Jurkat, Clone E6-1 (cell line): ENCODE measurements at places on chromosomes 13 and 19.
A peak's percentile ranks its signal among the peaks of the same experiment; 100 is the strongest.

DNA sequence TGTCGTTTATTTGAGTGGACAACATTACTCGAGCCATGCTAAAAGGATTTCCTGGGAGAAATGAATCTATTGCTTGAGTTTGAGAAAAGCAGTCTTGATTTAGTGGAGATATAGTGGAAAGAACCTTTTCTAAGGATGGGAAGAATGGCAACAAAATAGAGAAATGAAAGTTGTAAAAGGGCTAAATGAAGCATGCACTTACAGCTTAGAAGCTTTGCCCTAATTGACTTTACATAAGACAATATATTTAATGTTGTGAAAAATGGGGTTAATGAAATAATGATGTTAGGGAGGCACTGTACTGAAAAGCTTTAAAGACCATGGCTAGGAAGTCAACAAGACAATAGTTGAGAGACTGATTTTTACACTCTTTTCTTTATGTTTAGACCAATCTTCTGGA lies 35.4 kb downstream of the SLC10A2 start:
- no peak for DNase-seq

GRCh38 chr19:4430760-4431159 lies 26.8 kb downstream of the UBXN6 start:
- no peak for DNase-seq

DNA sequence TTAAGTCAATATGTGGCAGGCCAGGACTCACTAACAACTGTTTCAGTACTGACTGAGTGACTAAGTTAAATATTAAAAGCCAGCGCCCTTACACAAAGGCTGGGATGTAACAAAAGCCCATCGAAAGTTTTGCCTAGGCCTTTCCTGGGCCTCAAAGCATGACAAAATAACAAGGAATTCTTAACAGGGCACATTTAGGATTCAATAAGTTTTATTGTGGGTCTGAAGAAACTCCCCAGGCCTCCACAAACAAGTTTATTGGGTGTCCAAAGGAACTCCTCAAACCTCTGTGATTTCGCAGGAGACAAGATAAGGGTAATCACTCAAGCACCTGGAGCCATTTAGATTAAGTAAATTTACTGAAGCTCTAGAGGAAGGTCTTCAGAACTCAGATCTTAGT lies 130.7 kb upstream of the SGCG start:
- no peak for DNase-seq

GRCh38 chr13:105821337-105821736 lies 714.1 kb downstream of the EFNB2 start:
- DNase-seq, result no peak

- DNase-seq, result no peak
Measured at GRCh38 chr13:99329477-99329876, 22.3 kb upstream of the GPR183 start.

DNA sequence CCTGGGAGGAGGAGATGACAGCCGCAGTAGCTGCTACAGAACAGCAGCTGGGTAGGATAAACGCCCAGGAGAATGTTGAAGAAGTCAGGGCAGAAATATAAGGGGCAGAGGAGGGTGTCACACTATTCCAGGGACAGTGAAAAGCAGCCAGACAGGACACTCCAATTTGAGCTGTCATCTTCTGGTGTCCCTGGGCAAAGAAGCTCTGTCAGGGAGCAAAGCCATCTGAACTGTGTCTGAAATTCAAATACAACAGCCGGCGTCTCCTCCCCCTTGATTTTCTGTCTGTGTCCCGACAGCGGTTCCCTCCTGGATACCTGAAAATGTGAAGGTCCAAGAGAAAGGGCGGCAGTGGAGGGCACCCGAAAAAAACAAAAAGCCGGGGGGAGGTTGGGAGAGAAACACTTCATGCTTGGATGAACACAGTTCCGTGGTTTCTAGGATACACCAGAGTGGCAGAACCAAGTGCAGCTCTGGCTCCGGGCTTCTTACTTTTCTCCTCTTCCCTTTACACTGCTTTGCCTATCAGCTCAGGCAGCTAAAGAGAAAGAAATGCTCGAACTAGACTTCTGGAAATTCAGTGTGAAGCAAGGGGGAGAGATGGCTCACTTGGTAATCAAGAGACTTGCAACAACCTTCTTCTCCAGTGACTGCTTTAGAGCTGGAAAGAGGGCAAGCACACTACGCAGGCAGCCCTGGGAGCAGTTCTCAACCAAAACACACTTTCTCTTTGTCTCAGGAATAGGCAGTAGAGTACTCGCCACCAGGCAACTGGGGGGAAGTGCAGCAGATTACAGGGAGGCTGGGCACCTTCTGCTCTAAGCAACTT lies 465.6 kb downstream of the ITGBL1 start:
- DNase-seq, result no peak

- no peak for DNase-seq
Measured at GRCh38 chr19:19655641-19656343, 7.7 kb downstream of the ATP13A1 start.

DNA sequence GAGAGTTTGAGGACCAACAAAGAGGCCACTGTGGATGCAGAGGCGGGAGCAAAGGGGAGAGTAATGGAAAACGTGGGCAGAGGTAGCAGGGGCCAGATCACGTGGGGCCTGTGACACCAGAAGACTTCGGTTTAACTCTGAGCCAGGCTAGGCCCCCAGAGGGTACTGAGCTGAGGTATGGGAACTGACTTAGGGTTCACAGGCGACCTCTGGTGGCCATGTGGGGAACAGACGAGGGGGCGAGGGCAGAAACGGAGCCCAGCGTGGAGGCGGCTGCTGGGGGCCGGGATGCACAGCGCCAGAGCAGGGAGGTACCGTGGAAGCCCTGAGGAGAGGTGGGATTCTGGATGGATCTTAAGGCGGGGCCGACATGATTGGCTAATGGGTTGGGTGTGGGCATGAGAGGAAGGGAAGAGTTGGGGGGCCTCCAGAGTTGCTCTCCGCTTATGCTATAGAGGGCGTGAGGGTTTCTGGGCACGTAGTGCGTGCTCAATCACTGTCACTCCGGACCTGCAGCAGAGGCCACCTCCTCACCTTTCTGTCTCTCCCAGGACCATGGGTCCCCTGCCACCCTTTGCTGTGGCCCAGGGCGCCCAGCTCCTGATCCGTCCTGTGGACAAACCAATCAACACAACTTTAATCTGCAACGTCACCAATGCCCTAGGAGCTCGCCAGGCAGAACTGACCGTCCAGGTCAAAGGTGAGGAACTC lies 13.7 kb downstream of the PVR start:
- peak; percentile 61 for DNase-seq

GRCh38 chr19:29687244-29687896 lies 22.1 kb downstream of the PLEKHF1 start:
- no peak for DNase-seq

DNA sequence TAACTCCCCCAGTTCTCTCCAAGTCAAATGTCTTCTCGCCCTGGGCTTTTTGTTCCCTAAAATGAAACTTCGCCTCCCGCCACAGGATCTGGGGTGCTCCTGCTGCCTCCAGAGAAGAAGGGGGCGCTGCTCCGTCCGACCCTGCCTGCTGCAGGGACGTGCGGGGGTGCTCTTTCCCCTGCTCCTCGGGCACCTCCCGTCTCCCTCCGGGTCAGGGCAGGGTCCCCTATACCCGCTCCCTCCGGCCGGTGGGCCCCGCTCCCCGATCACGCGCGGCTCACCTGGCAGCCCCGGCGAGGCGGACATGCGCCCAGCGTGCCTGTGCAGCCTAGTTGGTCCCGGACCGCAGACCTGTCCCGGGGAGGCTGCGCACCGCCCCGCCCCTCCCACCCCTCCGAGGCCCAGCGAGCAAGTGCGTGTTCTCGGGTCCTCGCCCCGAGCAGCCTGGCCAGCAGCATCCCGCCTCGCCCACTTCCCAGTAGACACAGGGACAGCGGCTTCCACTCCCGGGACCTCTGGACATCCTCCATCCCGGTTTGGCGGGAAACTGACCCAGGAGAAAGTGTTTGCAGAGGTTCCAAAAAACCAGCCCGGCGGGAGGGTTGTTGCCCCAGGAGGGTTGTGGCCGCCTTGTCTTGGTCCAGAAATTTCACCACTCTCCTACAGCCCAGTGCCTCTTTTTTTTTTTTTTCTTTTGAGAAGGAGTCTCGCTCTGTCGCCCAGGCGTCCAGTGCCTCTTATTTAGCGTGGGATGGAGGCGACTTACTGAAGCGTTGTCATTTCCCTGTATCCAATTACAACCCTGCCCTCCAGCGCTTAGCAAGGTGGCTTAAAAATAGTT lies at the start of gene OXGR1:
TSS of gene OXGR1 (minus strand) at position 460 of the 841 bp plus-strand sequence. CDS start 6,717 bp downstream, outside the sequence.
- no peak for DNase-seq

GRCh38 chr13:113588394-113589111 lies 4.0 kb downstream of the TFDP1 start:
- DNase-seq, result no peak

DNA sequence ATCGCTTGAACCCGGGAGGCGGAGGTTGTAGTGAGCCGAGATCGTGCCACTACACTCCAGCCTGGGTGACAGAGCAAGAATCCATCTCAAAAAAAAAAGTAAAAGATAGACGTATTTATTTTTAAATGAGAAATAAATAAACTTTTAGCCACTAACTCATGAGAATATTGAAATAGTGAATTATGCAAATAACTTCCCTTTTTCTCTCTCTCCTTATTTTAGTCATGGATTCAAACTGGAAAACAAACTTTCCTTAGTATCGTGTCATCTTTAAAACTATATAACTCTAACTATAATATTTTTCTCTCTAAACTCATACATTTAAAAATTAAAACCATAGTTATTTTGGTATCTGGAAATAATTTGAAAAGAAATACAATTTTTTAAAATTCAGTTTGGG lies 96.1 kb downstream of the FRY start:
- no peak for DNase-seq

DNA sequence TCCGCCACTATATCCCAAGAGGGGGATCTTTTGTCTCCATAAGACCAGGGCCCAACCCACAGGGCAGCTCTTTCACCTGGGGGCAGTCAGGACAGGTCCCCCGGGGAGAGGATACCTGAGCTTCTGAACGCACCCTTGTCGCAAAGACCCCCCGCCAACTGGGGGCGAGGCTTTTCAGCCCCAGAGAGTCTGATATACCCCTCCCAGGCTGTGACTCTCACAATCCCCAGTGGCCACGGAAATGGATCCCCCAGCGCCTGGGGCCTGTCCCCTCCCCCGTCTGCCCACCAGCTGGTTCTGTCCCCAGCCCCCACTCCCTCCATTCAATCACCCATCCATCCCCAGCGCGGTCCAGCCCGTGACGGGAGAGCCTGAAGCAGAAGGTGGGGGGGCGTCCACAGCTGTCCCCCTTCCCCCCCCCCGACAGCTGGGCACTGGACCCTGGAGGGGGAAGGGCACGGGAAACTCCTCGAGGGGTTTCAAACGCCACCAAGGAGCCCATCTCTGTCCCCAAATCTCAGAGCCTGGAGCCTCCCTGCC lies 823 bp downstream of the DOCK6 start:
- no peak for DNase-seq

- DNase-seq, result peak; percentile 33
Measured at GRCh38 chr13:31236211-31236786, 36.5 kb downstream of the B3GLCT start.

GRCh38 chr19:29477831-29478577 lies 47.8 kb upstream of the VSTM2B start:
- DNase-seq, result no peak

- no peak for DNase-seq
Measured at GRCh38 chr13:41311406-41312175, 524 bp downstream of the NAA16 start.

DNA sequence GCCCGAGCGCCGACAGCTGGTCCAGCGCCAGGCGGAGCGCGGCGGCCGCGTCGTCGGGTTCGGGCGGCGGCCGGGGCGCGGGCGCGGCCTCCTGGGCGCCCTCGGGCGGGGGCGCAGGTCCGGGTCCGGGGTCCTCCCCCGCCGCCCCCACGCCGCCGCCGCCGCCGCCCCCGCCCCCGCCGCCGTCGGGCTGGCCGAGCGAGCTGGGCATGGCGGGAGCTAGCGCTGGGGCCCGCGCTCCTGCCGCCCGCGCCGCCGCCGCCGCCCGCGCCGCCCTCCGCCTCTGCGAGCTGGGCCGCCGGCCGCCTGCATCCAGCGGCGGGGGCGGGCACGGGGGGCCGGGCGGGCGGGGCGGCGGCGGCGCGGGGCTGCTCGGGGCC lies 287 bp downstream of the MEX3D start:
- no peak for DNase-seq

- no peak for DNase-seq
Measured at GRCh38 chr19:45276284-45276687, 25.2 kb downstream of the MARK4 start.

DNA sequence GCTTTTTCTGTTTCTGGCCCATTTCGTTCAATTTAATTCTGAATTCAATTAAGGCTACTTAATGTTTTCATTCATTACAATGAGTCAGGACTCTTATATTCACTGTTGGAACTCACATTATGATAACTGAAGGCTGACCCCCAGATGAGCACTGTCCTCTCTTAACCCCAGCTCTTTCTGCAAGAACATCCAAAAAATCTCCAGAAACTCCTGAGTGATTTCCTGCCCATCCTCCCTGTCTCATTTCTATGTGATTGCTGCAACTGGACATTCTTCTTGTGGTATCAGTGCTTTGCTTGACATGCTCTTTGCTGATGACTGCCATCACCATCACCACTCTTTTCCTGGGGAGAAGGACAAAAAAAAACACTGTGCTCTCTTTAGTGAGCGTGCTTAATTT lies 240.3 kb downstream of the SPRY2 start:
- DNase-seq, result no peak

- no peak for DNase-seq
Measured at GRCh38 chr19:2588081-2588777, 112.3 kb downstream of the GADD45B start.

DNA sequence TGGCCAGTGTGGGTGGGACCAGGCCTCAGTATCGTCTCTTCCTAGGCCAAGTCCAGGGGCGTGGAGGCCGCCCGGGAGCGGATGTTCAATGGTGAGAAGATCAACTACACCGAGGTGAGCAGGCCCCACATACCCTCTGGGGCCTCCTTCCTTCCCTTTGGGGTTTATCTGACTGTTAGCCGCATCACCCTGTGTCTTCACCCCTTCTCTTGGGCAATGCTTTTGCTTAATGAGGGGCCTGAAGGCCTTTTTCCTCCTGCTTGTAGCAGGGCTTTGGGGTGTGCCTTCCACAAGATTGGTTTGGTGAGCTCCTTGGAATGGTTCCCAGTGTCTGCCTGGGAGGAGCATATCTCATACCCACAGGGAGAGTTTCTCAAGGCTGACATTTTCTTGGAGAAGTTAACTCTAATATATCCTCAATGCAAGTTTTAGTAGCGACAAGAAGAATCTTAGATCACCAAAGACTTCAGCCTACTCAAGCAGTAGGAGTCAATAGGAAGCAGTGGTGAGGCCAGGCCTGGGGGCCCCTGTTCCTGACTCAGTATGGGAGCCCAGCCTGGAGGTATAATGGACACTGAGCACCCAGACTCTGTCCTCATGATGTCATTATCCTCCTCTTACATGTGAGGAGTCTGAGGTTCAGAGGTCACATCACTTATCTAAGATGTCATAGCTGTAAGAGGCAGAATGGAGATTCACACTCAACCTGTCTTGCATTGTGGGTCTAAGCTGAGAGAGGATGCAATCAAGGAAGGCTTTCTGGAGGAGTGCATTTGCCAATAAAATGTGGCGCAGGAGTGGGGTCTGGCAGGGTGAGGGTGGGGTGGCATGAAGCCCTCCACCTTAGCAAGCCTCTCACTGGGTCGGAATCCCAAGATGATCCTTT lies 2.0 kb downstream of the GPI start:
- DNase-seq, result no peak

DNA sequence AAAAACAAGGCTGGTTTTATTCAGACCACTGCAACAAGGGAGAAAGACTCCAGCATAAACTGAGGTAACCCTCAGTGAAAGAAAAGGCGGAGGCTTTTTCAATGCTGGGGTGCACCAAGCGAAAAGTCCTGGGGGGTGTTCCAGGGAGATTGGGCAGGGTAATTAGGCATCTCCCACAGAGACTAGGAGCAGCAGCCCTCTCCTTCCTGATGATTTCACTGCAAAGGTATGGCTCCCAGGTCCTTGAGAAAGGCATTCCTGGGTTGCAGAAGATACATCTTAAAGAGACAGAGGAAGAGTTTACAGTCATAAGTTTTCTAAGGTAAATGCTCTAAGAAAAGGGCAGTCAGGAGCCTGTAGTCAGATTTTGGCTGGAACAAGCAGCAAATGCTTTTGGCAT lies 412.0 kb downstream of the FOXO1 start:
- no peak for DNase-seq
